ENCODE measurements at places on chromosomes 6 and 20.

- no peak for DNase-seq
Measured at GRCh38 chr6:53326372-53327016, 22.3 kb downstream of the ELOVL5 start.

- DNase-seq, result no peak
Measured at GRCh38 chr6:41659935-41660334, 21.7 kb downstream of the MDFI start.

DNA sequence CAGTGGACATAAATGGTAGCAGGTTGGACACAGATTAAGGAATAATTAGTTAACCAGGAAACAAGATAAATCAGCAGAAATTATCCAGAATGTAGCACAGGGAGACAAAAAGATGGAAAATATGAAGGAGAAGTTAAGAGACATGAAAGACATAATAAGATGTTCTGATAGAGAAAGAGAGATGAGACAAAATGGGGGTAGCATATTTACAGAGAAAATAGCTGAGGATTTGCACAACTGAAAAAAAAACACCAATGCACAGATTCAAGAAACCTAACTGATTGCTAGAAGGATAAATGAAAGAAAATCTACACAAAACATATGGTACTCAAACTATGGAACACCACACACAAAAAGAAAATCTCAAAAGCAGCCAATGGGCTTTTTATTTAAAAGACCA, 34.6 kb upstream of the TBC1D22B start:
- DNase-seq, result no peak

DNA sequence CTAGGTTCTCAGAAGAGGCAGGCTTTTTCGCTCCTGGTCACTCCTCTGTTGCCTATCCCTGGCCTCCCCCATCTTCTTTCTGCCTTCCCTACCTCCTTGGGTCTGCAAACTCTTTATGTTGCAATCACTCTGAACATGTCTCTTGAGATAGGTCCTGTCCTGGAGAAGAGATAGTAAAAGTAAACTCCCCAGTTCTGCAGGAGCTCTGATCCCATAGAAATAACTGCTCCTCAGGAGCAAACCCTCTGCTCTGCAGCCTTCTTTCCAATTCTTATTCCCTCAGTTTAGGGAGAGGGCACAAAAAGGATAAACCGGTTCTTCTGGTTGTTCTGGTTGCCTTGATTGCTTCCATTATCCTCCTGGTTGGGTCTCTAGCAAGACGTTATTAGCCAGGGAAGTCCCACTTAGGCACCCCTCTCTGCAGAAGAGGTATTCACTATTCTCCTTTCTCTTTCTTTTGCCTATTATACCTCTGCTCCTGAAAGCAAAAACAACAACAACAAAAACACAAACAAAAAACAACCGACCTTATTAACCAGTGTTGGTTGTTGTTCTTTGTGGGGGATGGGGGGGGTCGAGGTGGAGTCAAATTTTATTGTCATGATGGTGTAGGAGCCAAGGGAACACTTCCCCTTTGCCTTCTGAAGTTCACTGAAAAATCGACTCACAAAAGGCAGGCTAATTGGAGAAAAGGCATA, 973 bp downstream of the TRIM38 start:
- no peak for DNase-seq

DNA sequence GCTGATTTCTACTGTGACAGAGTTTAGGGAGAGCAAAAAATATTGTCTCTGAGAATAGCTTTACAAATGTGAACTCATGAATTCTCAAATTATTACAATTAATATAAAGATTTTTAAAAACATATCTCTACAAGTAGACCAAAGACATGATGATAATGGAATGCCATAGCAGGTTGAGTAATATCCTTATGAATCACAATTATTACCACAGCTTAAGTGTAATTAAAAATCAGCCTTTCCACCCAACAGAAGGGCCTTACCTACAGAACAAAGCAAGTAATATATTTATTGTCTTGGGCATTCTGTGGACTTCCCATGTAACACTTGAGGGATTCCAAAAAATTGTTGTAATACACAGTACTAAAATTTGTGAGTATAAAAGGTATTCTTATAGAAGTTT, 1099.6 kb upstream of the GJE1 start:
- no peak for DNase-seq

DNA sequence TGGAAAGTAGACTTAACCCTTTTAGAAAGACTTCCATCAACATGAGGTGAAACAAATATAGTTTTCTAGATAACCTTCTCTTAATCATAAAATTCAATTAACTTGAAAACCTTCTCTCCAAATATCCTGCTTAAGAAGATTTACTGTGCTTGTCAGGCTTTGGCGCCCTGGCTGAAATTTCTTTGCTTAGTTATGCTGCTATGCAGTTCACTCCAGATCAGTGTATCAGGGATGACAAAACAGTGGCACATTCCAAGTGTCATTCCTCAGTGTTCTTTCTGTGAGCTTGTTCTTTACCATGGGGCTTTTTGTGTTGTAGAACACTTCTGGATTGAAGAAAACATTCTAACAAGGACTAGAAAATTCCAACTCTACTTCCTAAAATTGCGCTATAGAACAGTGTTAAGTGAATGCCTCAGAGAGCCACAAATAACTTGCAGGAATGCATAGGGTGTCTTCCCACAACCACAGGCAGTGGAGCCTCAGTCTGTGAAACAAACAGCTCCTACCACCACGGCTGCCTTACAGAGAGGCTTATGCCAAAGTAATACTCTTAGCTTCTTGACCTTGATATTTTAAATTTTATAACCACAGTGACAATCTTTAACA, 443.6 kb downstream of the CDC5L start:
- no peak for DNase-seq

DNA sequence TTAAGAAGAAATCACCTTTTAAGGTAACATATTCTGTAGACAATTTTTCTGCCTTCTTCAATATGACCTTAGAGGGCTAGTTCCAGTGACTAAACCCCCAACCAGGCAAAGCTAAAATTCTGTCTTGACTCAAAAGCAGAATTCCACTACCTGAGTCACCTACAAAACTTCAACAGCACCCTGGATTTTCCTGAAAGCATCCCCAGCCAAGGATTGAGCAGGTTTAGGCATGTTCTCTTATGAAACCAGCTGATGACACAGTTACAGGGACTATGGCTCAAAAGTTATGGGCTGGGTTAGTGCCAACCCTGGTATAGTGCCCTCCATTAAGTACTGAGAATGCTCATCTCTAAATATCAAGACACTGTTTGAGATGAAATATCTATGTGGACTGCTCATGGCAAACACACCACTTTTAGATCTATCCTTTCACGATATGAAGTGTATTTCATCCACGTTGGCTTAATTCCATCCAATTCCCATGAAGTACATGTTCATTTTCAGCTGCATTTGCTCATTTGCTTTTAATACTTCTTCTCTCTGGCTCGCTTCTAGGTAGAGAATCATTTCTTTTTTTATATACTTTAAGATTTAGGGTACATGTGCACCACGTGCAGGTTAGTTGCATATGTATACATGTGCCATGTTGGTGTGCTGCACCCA, 53.6 kb upstream of the TNFAIP3 start:
- DNase-seq, result no peak

- no peak for DNase-seq
Measured at GRCh38 chr6:166672146-166672545, 45.1 kb upstream of the RPS6KA2 start.

DNA sequence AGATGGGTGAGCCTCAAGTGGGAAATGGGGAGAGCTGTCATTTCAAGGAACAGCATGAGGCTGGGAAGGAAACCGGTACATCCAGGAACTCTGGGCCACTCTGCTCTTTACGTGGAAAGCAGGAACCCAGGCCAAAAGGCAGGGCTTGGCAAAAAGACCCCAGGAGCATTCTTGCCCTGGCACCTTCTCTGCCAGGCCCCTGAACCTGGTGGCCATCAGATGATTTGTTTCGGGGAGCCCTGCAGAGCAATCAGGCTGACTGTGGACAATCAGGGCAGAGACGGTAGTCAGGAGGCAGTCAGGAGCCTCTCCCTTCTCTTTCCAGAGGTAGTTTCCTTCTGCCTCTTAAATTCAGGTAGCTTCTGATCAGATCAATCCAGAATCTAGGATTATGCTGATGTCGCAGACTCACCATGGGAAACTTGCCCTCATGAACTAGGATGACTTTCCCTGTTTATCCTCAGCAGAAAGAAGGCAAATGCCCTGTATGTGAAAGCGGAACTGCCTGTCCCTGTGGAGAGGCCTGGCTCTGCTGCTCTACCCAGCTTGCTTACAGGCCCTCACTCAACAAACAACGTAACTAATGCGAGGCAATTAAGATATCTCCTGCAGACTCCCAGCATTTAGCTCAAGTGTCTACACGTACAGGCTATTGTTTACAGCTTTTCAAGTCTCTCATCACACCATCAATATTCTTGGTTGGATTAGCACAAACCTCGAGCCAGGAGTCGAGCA, 36.6 kb downstream of the EZR start:
- DNase-seq, result no peak

- no peak for DNase-seq
Measured at GRCh38 chr6:150712505-150713252, 113.0 kb downstream of the PLEKHG1 start.

DNA sequence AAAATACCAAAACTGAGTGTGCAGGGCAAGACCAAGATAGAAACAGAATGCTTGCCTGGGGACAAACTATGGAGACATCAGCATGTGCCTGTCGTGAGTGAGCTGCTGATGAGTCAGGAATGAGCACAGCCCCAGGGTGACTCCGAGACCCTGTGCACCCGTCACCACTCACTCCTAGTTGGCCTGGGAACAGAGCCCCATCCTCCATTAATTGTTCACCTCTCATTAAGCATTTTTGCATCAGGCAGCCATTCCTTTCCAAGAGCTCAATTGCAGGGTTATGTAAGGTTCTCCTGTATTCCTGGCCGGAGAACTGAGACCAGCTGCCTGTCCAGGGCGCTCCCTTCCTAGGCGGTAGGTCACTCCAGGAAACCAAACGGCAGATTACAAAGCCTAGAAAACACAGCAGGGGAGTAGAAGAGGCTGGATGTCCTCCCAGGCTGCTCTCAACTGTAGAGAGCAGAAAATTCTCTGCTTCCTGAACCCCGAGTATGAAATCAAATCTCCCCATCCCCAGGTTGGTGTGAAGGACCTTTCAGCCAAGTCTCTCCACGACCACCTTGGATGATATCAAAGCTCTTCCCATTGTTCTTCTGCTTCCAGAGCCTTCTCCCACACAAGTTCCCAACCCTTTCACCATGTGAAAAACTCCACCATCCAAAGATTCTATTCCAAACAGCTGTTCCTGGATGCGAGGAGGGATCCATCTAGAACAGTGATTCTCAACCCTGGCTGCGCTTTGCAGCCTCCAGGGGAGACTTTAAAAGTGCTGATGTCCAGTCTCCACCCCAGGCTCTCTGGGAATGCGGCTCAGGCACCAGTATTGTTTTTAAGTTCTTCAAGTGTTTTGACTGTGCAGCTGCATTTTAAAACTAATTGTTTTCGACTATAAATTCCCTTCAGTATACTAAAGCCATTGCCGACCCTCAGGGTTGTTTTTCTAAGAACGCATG, 532.6 kb upstream of the JARID2 start:
- DNase-seq, result peak; percentile 50

DNA sequence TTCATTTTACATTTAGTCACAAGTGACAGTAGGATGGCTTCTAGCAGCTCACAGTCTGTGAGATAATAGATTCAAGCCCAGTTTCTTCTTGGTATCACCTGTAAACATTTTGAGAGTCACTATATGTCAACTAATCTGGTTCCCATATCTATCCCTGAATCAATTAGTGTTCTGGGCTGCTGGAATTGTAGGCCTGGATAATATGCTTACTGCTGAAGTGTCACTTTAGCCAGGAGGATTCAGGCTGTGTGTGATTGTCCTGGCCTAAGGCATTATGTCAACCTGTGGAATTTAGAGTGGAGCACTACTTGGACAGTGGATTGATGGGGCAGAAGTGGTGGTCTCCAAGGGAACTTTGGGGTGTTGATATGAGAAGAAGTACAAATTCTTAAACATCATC, 1071.8 kb upstream of the CITED2 start:
- DNase-seq, result no peak

DNA sequence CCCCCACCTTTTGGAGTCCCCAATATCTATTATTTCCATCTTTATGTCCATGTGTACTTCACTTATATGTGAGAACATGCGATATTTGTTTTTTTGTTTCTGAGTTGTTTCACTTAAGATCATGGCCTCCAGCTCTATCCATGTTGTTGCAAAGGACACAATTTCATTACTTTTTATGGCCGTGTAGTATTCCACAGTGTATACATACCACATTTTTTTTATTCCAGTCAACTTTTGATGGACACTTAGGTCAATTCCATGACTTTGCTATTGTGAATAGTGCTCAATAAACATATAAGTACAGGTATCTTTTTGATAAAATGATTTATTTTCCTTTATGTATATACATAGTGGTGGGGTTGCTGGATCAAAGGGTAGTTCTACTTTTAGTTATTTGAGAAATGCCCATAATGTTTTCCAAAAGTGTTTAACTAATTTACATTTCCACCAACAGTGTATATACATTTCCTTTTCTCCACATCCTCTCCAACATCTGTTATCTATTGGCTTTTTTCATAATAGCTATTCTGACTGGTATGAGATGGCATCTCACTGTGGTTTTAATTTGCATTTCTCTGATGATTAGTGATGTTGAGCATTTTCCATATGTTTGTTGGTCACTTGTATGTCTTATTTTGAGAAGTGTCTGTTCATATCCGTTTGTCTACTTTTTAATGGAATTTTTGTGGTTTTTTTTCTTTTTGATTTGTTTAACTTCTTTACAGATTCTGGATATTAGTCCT, 34.0 kb upstream of the COL10A1 start:
- no peak for DNase-seq

DNA sequence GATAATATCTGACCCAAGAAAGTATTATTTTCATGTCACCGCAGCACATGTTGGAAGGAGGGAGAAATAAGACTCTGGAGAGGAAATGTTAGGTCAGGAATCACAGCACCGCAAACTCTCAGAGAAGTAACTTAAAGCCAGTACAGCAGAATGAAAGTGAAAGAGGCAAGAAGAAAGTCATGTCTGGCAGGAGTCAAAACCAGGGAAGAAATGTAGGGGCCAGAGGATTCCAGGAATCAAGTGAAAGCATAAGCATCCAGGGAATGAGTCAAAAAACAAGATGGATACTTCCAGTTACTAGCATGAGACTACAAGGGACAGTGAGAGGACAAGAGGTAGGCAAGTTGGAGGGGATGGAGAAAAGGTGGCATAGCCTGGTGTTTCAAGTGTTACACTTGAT, 80.4 kb downstream of the AK9 start:
- no peak for DNase-seq

DNA sequence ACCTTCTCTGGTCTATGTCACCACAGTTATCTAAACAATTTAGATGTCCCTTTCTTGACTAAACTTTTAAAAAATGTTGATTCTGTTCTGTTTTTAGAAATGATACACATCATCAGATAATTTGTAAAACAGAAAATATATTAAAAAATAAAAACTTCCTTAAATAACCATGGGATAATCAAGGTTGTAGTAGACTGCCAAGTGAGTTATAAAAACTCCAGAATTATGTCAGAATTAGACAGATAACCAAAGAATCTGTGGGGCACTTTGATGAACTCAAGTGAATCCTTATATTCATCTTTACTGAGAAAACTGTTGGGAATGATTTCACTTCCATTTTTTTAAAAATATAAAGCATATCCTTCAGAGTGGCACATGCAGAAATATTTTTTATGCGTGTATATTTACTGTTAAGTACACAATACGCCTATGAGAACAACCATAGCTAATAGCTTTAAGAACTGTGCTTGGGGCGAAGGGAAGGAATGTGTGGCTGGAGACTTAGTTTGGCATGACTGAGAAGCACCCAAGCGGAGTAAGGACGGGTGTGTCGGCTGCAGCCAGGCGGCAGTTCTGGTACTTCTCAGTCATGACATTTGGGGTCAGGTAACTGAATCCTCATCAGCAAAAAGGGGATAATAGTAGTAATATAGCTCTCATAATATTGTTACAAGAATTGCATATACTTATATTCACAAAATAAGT, 604.7 kb upstream of the CITED2 start:
- no peak for DNase-seq

Measured in CD4-positive, alpha-beta T cell treated with Interleukin-15 for 1 hour (primary cell).